ENCODE measurements at places on chromosomes 12 and 14.
A peak's percentile ranks its signal among the peaks of the same experiment; 100 is the strongest.

DNA sequence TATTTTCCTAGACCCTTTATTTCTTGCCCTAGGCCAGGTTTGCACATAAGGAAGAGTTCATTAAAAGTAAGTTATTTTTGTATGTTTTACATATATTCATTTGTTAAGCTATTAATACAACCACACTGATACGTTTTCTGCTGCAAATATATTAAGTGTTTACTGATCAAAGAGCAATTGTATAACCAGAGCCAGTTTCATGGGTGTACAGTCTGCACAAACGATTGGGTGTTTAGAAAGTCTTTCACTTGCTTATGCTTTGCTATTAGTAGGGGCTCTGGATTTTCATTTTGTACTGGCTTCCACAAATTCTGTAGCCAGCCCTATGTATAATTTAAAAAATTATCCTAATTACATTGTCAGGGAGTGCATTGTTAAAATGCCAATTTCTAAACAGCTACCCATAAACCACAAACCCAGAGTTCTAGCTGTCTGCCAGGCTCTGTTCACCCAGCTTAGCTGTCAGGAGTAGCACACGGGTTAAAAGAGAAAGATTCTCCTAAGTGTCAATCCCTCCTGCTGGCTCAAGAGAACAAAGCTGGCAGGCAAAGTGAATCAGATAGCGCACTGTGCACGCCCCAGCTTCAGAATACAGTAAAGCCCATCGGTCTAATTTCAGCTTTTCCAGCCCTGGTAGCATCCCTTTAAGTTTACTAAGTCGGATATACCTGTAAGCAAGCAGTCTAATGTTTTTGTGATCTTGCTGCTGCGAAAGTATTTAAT is 151.0 kb upstream of the LMO3 start:
- DNase-seq = no peak

DNA sequence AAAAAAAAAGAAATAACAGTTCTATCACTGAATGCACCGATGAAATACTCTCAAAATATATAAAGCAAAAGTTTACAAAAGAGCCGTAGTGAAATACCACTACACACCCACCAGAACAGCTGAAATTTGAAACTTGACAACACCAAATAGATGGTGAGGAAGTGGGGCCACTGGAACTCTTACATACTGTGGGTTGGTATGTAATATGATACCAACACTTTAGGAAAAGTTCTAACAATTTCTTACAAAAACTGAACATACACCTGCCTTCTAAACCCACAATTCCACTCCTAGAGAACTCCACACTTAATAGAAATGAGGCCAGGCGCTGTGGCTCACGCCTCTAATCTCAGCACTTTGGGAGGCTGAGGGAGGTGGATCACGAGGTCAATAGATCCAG is 14.1 kb downstream of the EIF5 start:
- no peak for DNase-seq

DNA sequence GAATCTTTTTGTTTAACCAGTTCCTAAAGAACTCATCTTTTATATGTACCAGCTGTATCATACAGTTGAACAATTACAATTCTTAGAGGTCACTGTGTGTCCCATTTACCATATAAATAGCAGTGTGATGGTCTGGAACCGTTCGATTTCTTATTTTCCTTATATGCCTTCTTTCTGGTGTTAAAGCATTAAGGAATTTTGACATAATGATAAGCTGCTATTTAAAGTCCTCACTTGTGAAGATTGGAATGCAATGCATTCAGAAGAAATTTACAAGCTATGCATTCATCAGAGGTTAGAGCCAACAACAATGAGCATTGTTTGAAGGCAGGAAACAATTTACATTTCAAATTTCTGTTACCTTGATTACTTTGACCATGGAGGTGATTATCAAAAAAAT is 80.0 kb upstream of the PRICKLE1 start:
- DNase-seq = no peak

DNA sequence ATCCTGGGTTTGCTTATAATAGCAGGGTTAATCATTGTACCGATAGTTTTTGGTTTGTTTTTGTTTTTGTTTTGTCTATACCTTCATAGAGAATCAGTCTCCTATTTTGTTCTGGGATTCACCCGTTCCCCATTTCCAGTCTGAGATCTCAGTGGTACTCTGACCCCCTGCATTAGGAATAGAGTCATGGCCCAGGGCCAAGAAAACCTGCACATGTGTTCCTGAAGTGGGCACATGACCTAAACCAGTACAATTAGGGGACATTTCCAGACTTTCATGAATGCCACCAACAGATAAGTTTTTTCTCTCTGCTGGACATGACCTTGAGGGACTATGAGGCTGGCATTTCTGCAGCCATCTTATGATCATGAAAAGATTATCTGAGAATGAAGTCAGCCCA is 52.5 kb downstream of the MRPL42 start:
- no peak for DNase-seq

GRCh38 chr12:49794811-49795653 is 33.2 kb downstream of the NCKAP5L start:
- DNase-seq = no peak

GRCh38 chr14:99026471-99026870 is 245.5 kb downstream of the BCL11B start:
- no peak for DNase-seq

DNA sequence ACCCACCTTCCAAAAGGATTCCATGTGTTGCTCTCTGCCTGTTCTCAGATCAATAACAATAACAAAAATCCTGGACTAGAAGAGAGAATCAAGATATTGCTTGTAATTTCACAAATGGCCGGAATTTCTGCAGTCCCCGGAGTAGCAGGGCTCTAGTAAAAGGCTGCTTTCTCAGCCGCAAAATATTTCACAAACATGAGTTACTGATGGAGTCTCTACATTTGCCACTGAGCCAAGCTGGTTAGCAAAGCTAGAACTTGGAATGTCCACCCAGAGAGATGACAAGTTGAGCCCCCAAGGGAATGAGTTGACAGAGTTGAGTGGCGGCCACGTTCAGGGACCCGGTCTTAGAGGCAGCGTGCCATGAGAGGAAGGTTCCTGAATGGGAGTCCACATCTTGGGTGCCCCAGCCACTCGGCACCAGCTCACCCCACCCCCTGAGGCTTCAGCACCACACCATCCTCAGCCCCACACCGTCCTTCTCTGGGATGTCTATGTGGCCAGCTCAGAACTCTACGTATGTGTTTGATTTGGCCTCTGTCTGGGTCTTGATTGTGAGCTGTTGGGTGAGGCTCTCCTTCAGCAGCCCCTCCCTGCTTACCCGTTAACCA is 15.9 kb downstream of the FBLN5 start:
- no peak for DNase-seq

GRCh38 chr14:71056168-71056567 is 148.9 kb downstream of the PCNX1 start:
- DNase-seq = no peak

GRCh38 chr12:125786143-125786542 is 720.9 kb downstream of the AACS start:
- DNase-seq = no peak

DNA sequence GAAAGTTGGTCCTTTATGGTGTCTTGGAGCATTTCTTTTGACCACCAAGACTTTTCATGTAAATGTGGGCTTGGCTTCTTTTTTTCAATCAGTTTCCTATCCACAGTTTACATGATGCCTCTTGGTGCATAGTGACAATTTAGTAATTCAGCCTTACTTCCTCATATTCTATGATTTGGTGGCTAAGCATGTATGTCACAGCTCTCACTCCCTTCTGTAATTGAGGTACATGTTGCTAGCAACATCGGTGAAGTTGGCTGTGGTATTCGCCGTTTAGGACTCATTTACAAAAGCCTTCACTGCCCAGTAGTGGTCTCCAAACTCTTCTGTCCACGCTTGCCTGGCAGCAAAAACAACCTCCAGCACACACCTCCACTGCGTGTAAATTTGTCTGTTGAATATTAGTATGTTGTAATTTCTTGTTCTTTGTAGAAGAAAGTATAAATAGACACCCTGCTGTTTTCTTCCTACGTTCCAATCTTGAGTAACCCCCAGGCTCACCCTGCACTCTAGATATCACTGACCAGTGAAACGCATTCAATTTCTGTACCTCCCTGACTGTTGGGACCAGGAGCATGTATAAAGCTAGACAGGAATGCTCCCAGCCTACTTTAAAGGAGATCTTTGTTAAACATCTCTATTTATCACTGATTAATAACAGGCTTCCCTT is 90.4 kb downstream of the PPP2R5C start:
- DNase-seq = no peak

DNA sequence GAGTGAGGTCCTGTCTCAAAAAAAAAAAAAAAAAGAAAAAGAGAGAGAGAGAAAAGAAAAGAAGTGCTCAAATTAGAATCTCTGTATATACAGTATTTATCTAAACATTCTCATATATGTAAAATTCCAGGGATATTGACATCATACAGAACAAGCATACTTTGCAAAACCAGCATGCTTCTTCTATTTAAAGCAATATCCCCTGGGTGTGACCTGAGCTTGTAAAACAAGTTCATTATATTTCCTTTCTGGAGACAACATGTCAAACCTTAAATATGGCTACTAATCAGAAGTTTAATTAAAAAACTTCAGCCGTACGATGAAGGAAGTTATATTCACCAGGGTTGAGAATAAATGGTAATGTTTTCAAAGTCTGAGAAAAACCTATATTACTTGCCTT is 175.8 kb upstream of the HMGA2 start:
- DNase-seq = no peak

DNA sequence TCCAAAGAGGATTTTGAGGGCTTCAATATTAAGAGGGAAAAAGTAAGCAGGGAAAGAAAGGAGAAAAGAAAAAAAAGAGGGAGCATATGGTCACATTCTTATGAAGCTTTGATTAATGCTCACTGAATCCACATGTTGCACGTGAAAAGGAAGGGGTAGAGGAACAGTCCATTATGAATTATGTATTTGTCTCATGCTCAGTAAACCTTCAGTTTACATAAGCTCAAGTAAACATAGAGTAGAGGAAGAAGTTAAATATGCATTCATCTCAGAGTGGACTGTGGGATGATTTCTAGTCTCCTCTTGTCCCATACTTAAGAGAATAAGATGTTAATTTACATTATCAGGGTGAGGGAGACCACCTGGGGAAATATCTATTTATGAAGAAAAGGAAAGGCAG is 334.5 kb downstream of the IPO8 start:
- DNase-seq = no peak

- DNase-seq = no peak
Observed at GRCh38 chr14:103189481-103190470, 66.5 kb downstream of the TNFAIP2 start.

DNA sequence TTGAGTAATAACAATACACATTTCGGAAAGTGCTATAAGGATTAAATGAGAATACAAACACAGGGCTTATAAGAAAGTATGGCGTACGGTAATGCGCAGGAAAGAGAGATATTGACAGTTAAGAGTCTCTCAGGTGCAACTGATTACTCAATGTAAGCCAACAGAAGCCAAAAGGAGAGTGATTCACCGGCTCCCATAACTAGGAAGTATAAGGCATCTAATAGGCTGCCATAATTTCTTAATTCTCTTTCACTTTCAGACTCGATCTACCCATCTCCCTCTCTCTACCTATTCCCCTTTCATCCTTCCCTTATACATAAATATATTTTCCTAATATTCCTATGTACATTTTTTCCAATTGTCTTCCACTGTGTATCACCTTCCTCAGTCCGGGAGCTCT is 90.0 kb downstream of the MDGA2 start:
- no peak for DNase-seq

- peak; percentile 50 for DNase-seq
Observed at GRCh38 chr14:77458249-77458950, 507 bp downstream of the AHSA1 start.

GRCh38 chr14:70213721-70214282 is 25.1 kb upstream of the SLC8A3 start:
- DNase-seq = no peak

GRCh38 chr12:79455286-79455685 is 235.5 kb downstream of the PAWR start:
- no peak for DNase-seq

DNA sequence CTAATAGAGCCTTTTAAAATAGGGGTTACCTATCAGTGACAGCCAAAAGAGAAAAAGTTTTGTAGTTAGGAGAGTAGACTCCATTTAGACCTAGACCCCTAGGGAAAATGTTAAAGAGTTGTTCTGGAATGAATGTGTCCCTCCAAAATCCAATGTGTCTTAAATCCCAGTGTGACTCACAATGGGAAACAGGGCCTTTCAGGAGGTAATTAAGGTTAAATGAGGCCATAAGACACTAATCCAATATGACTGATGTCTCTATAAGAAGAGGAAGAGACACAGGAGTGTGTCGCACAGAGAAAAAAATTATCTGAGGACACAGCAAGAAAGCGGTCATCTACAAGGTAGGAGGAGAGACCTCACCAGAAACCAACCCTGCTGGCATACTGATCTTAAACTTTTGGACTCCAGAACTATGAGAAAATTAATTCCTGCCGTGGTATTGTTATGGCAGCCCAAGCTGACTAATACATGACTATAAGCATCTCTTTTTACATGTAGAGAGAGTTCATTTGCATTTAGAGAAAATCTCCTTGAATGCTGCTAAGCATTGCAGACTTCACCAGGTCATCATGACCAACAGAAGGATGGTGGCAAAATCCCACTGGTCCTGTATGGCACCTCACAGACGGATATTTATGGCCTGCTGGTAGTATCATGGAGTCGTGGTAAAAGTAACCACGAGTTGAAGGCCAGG is 259.6 kb upstream of the TMTC1 start:
- DNase-seq = no peak

DNA sequence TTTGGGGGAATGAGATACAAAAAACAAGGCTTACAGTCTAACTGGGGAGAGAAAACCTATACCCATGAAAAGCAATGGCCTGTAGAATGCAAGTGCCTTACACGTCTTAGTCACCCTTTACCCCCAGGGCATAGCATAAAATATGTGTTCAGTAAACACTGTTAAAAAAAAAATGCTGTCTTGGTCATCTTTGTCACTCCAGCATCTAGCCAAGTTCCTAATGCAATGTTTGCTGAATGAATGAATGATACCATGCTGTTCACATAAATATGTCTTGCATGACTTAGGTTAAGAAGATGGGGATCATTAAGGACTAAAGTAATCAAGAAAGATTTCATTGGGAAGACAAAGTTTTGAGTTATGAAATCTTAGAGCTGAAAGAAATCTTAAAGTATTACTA is 38.5 kb downstream of the PPP2R5E start:
- DNase-seq = no peak

GRCh38 chr12:103782399-103782798 is 58.6 kb downstream of the NT5DC3 start:
- no peak for DNase-seq

GRCh38 chr14:93156693-93157369 is 27.9 kb downstream of the MOAP1 start:
- no peak for DNase-seq

DNA sequence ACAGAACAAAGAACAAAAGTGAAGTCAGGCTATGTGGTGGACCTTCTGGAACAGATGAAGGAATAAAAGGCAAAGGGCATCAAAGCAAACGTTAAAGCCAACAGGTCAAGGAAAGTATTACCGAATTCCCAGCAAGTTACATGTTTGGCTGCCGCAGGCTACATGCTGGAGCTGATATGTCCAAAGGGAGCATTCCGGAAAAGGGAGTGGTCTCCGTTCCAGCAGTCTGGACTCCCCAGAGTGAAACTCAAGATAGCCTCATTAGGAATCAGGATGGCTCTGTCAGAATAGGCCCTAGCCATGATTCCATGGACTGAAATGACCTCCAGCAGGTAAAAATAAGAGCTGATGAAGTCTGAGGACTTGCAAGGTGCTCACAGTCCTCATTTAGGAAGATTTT is 379.8 kb upstream of the PRICKLE1 start:
- no peak for DNase-seq

All from activated T-helper 2 cell treated with anti-CD3 and anti-CD28 coated beads, Interferon-gamma antibody, Interleukin-2, Interleukin-4, amounts not matched to agents 10 μg/mL and 5 μg/mL and 100 μg/mL, durations not matched to agents 14 hours and 24 hours and 36 hours (primary cell).